ENCODE measurements at places on chromosomes 7 and 10.

- no peak for DNase-seq
Measured at GRCh38 chr10:13769946-13770345, 183.2 kb downstream of the PRPF18 start.

DNA sequence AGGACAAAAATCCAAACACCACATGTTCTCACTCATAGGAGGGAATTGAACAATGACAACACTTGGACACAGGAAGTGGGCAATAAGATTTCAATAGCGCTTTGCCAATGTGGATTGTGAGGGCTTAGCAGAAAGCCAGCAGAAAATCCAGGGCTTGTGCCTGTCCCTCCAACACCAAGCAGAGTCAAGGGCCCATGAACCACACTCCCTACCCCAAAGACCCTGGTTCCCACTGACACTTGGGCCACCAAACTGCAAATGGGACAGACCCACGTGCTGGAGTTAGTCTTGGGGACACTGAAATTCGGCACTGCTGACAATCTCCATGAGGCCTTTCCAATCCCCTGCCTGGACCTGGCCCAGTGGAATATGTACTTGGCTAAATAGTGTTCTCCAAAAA is 67.0 kb downstream of the GRID1 start:
- DNase-seq, result no peak

- no peak for DNase-seq
Measured at GRCh38 chr10:107418085-107418806, 253.7 kb upstream of the SORCS1 start.

- no peak for DNase-seq
Measured at GRCh38 chr10:31288962-31289361, 30.1 kb upstream of the ZEB1 start.

- DNase-seq, result no peak
Measured at GRCh38 chr10:132498562-132499366, 38.8 kb upstream of the INPP5A start.

GRCh38 chr10:69327463-69328379 is 49.4 kb downstream of the HK1 start:
- no peak for DNase-seq

GRCh38 chr7:121557034-121557892 is 161.2 kb upstream of the FAM3C start:
- peak; percentile 43 for DNase-seq

DNA sequence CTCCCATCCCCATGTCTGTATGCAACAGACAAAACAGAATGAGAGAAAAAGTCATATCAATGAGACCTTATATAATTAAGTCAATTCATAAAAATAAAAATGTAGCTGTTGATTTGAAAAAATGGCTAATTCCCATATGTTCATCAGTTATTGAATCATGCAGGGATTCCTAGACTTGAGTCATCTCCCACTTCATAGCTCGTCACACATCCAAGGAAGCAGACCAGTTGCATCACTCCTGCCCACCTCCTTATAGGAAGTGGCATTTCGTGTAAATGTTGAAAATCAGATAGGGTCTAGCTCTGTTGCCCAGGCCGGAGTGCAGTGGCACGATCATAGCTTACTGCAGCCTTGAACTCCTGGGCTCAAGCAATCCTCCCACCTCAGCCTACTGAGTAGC is 56.1 kb upstream of the SH2B2 start:
- DNase-seq, result no peak

DNA sequence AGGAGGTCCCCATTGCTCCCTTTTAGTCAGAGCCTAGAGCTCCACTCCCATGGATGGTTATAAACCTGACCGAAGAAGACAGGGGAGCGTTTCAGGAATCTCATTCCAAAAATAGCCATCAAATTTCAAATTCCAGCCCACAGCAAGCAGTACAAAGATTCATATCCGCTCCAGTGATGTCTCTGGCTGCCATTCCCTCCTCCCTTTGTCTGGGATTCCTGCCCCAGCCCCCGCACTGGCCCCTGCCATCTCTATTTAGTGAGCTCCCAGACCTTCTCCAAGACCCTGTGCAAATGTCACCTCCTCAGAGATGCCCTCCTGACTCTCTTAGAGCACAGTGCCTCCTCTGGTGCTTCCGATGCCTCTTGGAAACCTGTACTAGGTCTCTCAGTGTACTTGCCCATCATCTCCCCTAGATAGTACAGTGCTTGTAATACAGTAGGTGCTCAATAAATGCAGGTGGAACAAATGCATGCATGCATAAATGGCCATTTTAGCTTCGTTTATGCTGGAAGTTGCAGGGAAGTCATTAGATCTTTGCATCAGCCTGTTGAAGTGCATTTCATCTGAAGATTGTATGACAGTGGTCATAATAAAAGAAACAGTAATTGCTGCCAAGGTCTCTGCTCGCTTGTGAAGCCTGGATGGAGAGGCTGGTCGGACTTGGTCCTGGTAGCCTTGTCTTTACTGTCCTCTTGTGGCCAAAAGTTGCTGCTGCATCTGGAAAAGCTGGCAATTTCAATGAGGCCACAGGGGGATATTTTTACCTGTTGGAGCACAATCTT is 32.0 kb upstream of the HABP2 start:
- DNase-seq, result no peak

DNA sequence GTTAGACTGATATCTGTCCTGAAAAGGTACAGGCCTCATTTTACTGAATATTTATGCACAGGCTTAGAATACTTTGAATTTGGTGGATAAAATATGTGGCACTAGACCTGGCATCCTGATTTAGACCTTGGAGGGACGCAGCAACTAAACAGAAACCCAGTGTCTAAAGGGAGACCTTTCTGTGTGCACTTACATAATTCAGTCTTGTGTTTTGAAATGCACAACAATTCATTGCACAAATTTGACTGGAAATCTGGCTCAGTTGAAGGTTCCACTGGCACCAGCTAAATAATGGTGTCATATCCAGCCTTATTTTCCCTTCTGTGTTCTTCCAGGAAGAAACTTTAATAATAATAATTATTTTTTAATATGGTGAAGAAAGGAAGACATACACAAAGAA is 142.1 kb downstream of the SND1 start:
- no peak for DNase-seq

GRCh38 chr10:547591-548081 is 141.8 kb downstream of the DIP2C start:
- DNase-seq, result no peak

DNA sequence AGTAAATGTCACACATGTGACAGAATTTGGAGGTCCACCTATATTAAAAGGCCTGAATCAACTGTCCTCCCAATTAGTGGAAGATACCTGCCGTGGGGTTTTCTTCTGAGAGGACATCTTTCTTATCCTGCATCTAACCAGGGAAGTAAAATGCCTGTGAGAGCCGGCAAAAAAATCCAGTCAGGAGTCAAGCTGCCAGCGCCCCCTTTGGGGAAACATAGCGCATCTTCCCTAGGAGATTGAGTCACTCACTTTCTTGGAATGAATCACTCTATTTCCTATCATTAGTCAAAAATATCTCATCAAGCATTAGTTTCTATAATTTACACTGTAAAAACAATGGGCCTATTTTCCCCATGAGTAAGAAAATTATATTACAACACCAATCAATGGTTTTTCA is 66.4 kb upstream of the ANK3 start:
- no peak for DNase-seq

GRCh38 chr7:131106681-131107336 is 220.9 kb upstream of the MKLN1 start:
- peak; percentile 43 for DNase-seq

DNA sequence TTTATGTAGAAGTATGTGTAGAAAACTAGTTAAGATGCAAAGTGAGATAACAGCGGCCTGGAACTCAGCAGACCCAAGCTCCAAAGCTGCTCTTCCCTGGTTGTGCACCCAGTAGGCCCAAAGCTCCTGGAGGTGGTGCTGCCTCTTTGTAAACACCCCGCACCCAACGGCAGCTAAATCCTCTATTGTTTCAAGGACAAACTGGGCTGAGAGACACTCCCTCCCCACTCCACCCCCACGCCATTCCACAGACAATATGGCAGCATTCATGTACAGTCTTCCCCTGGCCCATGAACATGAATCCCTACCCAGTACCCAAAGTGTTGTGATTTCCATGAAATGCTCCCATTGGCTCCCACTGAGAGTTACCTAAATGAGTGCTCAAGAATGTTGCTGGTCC is 73.5 kb downstream of the VOPP1 start:
- DNase-seq, result no peak

GRCh38 chr7:30642789-30643188 is 39.5 kb downstream of the CRHR2 start:
- no peak for DNase-seq

DNA sequence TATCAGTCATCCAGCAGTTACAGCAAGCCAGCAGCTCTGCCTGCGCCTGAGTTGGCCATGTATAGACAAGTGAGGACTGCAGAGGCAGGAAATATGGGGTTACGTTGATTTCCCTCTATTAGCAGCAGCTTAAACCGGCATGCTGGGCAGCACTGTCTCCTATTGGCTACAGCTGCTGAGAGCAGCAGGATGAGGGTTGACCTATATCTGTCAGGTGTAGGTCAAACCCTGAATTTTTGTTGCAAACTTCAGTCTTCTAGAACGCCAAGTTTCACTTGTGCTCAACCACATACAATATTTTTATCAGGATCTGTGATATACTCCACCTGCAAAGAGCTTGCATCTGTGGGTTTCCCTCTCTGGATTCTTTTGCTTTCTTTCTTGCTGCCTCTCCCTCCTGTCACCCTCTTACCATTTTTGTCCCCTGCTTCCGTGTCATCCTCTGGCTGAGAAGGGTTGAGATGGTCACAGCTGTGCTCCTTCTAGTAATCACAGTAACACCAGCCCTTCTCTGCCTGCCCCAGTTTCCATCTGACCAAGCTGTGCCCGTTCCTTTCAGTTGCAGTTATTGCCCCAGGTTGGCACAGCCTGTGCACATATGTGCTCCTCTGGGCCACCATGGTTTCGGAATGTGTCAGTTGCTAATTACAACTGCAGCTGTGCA is 23.8 kb upstream of the GLCCI1 start:
- no peak for DNase-seq

DNA sequence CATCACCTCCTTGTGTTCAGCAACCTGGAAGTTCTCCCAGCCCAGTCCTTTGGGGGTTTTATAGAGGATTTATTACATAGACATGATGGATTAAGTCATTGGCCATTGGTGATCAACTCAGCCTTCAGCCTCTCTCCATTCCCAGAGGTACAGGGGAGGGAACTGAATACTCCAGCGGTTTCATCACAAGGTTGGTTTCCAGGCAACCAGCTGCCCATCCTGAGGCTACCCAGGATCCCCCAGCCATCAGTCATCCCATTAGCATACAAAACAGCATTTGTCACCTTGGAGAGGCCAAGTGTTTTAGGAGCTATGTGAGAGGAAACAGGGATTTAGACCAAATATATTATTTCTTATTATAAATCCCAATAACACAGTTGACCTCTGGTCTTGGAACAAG is 584.8 kb upstream of the NRP1 start:
- DNase-seq, result no peak

DNA sequence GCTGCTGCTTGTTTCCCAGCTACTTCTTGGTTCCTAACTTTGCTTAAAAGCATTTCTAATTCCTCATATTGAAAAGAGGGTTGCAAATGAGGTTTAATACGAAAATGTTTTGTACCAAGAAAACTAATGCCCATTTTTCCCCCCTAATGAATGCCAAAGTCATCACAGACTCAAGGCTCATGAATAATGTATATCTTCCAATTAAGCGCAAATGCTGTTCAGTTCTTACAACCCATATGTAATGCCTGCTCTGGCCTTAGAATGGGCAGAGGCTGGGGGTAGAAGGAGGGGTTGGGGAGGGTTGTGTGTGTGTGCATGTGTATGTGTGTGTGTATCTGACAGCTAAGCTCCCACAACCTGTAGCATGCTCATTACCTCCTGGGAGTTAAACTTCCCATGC is 901.7 kb downstream of the KCNMA1 start:
- DNase-seq, result no peak

GRCh38 chr7:2724453-2725177 is 36.6 kb downstream of the AMZ1 start:
- DNase-seq, result no peak

DNA sequence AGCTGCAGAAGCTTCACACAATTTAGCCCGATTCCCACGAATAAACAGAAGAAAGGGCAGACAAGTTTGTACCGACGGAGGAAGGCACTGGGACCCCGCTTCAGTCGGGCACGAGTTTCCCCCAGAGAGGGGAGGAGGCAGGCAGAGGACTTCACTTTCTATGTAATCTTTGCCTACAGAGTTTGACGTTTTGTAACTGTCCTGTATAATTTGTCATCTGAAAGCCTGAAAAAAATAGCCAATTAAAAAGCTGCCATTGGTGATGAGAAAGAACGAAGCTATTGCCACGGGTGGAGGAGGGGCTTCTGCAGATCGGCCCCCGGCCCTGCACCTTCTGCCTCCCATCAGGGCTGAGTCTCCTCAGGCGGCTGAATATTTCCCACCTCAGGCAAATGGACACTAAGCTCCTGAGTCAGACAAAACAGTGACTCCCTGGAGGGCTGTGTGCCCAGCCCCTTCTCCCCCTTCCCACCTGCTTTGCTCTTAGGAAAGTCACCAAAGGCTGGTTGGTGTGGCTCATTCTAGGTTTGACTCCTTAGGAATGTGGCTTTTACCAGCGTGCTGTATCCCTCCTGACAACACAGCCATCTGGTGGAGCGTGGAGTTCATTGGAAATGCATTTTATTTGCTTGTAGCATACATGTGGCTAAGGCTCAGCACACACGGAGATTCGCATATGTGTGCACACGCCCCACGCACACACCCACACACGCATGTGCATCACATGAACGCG is 117.4 kb downstream of the VIPR2 start:
- DNase-seq, result no peak

DNA sequence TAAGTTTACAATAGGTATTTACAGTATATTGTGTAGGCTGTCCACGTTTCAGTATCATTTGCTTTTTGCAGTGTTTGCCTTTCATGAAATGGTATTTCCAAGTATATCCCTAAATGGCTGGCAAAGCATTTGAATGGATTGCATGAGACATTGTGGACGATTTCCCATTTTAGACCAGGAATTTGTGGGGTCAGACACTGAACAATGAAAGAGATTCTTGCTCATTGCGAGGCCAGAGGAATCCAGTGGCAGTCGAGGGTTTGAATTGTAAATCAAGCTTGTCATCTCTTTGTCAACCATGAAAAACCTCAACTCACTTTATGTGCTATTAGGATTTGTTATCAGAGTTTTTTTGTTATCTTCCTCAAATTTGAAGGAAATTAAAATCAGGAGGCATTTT is 70.8 kb downstream of the CREB5 start:
- no peak for DNase-seq

DNA sequence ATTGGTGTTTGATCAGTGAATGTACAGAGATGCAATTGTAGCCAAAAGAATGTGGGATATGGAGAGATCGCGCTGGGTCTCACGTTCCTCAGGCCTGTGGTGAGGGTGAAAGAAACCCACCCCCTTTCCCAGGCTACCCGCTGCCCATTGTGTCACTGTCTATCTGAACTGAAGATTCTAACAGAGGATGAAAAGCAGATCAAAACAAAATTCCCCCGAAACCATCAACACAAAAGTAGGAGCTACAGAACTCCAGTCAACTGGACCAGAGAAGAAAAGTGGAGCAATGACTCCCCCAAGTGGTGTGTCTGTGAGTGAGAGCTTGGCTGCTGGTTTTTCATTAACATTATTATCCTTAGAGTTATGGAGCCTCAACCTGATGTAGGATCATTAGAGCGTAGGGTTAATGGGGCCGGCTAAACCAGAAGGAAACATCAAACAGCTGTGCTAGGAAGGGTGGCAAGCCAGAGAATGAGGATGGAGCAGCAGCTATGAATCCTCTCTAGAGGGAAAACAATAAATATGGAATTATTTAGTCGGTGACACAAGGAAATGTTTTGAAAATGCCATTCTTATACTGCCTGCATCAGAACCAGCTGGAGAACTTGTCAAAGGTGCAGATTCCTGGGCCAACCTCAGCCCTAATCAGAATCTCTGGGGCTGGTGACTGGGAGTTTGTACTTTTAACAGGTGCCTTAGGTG is 38.3 kb downstream of the AKR1B1 start:
- peak; percentile 42 for DNase-seq

Measured in NCI-H226 (cell line).